NCI-H345 (cell line): ENCODE measurements at places on chromosomes 2 and 18.

GRCh38 chr18:13124411-13124810 is 94.1 kb upstream of the LDLRAD4 start:
- DNase-seq = no peak

GRCh38 chr18:3214855-3215637 is 4.7 kb downstream of the MYOM1 start:
- DNase-seq = no peak

DNA sequence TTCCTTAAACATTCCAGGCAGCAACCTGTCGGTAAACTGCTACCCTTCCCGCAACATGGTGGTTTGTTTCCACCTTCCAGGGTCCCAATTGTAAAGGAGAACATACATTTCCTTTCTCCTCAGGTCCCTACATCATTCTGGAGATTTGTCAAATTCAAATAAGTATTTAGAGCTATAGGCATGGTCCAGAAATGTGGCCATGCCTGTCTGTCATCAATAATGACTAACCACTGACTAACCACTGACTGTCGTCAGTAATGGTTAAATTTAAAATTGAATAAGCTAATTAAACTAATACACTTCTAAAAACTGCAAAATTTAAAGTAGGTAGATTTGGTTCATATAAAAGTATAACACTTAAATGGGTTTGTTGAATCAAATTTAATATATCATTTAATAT is 984.0 kb upstream of the SLC39A10 start:
- DNase-seq = no peak

- no peak for DNase-seq
Measured at GRCh38 chr2:120855855-120856405, 120.3 kb downstream of the GLI2 start.

DNA sequence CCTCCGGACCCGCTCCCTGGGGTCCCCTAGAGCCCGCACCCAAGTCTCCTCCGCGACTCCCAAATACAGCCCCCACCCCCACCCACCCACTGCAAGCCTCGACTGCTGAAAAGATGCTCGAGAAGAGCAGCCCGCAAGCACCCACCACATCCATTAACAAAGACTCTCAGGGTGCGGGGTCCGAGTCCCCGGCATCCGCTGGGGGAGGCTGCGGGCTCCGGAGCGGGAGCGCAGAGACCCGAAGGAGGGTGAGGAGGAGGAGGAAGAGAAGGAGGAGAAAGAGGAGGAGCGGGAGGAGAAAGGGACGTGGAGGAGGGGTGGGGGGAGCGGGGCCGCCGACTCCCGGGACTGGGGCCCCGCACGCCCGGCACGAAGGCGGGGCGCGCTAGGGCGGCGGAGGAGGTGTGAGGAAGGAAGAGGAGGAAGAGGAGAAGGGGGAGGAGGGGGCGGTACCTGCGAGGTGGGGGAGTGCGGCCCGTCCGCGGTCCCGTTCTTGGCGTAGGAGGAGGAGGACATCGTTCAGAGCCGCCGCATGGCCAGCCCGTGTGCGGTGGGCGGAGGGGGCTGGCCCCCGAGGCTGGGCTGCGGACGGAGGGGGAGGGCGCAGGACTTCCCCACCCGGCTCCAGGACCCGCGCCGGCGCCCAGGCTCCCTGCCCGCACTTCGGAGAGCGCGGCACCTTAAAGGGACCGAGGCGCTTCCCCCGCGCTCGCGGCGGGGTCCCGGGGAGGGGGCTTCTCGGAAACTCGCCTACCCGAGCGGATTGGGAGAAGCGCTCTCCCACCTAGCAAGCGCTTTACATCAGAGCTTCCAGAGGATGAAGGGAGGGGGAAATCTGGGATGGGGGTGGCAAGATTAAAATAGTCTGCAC is at the start of gene CACNB4:
Gene CACNB4, minus strand, starts transcription at position 549 of the 871 bp plus-strand sequence.
- DNase-seq = no peak

DNA sequence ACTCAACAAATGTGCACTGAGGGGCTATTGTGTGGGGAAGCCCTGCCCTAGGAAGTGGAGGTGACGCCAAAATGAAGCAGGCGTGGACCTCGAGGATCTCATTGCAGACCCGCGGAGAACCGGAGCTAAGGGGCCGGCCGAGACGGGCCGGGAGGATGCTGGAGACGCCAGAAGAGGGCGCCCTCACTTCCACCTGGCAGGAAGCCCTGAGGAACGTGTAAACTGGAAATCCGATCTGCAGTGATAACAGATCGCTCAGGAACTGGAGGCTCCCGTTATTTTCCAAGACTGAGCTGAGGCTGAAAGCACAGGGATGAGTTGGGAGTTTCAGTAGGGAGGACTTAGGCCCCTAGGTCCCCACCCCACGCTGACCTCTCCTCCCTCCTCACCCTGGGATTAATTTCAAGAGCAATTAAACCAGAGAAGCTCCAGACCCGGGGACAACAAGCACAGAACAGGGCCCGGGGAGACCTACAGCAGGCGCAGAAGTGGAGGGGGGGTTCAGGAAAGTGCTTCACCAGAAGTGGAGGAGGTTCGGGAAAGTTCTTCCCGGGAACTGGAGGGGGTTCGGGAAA is 7.7 kb upstream of the COL6A3 start:
- DNase-seq = peak; percentile 67

DNA sequence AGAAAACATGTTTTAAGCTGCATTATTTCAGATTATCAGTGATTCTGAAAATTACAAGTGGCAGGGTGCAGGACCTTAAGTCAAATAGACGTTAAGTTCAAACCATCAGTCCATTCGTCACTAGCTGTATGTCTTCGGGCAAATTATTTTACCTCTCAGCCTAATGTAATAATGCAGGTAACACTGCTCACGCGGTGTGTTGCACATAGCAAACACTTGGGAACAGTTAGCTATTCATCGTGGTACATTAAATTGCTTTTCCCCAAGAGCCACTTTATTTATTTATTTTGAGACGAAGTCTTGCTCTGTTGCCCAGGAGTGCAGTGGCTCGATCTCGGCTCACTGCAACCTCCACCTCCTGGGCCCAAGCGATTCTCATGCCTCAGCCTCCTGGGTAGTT is 10.1 kb downstream of the MAT2A start:
- DNase-seq = no peak

DNA sequence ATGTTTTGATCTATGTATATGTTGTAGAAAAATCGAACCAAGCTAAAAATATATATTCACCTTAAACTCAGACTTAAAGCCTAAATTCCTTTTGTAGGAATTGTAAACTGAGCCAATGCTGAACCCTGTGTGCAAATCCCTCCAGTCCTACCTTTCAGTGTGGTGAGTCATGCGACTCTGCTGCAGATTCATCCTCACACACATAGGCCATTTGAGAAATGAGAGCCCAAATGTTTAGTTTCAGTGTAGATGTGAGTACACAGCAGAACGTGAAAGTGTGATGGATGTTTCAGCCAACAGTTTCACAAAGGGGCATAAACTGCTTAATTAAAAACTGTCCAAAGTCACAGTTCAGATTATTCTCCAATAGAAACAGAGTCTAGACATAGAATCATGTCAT is 193.2 kb downstream of the CDH19 start:
- no peak for DNase-seq

DNA sequence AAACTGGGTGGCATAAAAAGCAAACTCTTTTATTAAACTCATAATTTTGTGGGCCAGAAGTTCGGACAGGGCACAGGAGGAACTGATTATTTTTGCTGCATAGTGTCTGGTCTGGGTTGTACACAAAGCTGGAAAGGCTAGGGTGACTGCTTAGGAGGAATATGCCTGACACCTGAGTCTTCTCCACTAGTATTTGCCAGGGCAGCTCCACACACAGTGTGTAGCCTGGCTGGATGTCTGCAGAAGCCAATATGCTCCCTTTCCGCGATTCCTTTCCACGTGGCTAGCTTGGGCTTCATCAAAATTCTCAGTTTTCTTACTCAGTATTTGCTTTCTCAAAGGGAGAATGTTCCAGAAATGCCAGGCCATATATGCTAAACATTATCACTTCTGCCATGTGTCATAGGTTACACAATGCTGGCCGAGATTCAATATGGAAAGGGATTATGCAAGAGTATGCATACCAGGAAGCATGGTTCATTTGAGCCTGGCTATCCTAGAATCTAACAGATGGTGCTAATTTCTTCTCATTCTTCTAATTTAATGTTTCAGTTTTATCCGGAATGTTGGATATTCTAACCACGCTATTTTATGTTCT is 142.7 kb upstream of the DOK6 start:
- no peak for DNase-seq

DNA sequence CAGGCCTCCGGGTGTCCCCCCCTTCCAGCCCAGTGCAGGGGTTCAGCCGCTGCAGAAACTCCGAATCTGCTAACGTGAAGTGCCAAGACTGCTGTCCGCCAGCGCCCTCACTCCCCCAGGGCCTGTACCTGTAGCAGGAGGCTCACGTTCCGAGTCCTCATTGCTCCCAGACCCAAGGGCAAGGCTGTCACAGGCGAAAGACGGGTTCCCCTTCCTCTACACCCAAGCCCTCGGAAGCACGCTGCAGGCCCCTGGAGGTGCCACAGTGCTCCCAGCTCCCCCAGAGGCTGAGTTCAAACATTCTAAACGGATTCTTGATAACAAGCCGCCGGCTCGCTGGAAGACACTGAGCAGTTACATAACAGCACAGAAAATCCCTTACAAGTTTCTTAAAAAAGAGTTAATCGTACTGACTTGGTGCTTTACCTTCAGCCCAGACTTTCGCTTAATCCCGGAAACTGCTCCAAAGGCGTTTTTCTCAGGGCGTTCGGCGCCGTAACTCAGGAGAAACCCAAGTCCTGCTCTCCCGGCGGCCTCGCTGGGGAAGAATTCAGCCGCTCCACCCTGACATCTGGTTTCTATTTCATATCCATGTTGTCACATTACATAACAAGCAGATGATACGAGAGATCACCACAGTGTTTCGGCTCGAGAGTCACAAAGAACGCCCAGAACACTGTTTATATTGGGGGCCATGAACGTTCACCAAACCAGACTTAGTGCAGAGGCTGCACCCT is 92.0 kb downstream of the HDAC4 start:
- DNase-seq = no peak
